ENCODE measurements at places on chromosomes 1 and 21.
A peak's percentile ranks its signal among the peaks of the same experiment; 100 is the strongest.

DNA sequence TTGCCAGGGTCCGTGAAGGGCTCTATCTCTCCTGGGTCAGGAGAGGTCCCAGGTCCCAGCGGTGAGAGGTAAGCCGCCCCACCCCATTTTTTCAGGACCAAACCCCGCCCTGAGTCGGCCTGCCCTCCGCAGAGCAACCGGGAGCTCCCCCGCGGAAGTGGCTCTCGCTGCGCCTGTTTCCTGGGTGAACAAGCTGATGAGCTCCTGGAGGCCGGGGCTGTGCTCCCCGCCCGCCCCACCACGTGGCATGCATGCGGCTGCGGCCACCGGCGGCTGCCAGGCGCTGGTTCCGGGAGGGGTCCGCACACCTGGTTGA is 32.0 kb downstream of the ZBTB17 start:
- DNase-seq, result no peak

DNA sequence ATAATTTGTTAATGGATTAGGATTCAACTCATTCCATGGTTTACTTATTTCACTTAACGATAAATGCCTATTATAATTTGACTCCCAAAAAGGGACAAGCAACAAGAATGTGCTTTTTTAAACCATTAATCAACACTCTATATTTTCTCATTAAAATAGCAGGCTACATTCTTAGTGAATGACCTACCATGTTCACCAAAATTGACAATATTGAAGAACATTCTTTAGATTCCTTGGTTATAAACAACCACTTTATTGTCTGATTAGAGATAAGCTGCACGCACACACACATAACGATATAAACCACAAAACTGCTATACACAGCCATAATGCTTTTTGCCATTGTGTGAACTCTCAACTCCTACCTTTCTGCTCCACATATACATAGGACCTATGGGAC is 75.4 kb upstream of the LRRC7 start:
- DNase-seq, result no peak

DNA sequence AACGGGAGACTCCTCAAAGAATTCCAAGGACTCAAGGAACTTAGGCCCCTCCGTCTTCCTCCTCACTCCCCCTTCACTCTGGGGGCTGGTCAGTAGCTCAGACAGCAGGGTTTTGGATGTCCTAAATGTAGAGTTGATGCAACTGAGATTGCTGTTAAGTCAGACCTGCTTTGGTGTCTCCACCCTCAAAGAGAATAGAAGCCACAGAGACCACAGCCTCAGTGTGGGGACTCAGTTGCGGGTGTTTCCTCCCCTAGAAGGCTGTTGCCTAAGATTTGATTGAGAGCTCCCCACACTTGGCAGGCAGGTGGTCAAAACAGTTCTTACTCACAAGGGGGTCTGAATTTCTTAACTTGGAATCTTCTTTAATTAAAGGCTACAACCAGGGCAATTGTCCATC is 7.6 kb downstream of the MAN1C1 start:
- DNase-seq, result no peak

DNA sequence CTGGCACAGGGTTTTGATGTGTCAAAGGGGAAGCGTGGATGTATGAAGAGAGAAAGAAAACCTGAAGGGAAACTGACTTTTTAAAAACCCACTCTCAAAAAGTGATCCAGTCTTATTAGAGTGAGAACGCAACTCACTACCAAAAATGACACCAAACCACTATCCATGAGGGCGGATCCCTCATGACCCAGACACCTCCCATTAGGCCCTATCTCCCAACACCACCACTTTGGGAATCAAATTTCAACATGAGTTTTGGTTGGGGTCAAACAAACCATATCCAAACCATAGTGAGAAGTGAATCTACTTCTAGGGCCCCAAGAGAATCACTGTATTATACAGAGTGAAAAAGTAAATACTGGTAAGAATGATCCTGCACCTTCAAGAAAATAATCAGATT is 53.5 kb downstream of the FNBP1L start:
- no peak for DNase-seq

- no peak for DNase-seq
These were observed 379.2 kb upstream of the SPAG17 start for GRCh38 chr1:118563981-118564951.

DNA sequence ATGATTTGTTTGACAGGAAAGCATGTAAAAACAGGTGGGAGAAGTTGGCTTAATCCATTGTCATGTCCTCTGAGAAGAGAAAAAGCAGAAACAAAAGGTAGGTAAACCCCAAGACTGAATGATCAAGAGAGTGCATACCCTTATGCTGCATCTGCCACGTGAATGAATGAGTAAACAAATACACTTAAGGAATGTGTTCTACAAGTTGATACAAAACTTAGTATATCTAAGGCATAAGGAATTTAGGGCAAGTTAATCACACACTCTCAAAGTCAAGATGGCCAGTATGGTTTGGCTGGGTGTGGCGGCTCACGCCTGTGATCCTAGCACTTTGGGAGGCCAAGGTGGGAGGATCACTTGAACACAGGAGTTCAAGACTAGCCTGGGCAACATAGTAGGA is 34.2 kb downstream of the HMCN1 start:
- no peak for DNase-seq

GRCh38 chr1:25562101-25562927 is 18.9 kb downstream of the LDLRAP1 start:
- no peak for DNase-seq

DNA sequence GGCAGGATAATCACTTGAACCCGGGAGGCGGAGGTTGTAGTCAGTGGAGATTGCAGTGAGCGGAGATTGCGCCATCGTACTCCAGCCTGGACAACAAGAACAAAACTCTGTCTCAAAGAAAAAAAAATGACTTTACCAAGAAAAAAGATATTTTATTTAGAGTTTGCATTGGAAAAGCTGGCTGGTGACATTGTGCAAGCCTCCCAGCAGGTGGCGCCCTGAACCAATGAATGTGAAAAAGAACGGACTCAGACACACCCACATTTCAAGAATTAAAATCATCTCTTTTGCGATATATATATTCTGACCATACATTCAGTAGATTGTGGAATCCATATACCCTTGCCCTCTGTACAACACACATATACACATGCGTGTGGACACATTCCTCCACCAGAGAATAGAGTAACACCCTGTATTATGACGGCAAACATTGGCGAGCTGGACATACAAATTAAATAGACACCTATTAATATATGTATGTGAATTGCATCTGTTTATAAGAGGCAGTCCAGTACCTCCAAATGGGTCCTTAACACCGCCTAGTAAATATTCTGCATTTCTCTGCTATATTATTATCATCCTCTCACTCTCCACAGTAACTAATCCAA is 39.0 kb upstream of the CADM3 start:
- DNase-seq, result peak; percentile 30

GRCh38 chr21:42988236-42988965 is 14.0 kb downstream of the PKNOX1 start:
- no peak for DNase-seq

- no peak for DNase-seq
These were observed 616.8 kb downstream of the RWDD3 start for GRCh38 chr1:95850763-95851162.

GRCh38 chr1:111234258-111234657 is 6.7 kb downstream of the CHI3L2 start:
- DNase-seq, result no peak

GRCh38 chr1:205936846-205937586 is 6.2 kb downstream of the SLC26A9 start:
- no peak for DNase-seq

DNA sequence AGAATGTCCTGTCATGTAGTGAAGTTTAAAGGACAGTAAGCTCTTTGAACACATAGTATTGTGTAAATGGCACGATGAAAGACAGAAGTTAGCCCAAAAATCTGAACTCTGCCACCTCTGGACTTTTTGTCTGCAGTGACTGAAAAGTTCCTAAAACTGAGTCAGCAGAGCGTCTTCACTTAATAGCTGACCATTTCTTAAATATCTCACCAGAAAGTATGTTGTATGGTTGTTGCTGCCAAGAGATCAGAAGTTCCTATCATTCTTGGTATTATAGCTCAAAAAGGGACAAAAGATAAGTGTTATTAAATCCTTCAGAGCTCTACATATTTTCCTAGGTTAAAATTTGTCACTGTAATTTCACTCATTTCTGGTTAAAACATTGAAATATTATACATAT is 1003.0 kb downstream of the TTLL7 start:
- DNase-seq, result no peak

DNA sequence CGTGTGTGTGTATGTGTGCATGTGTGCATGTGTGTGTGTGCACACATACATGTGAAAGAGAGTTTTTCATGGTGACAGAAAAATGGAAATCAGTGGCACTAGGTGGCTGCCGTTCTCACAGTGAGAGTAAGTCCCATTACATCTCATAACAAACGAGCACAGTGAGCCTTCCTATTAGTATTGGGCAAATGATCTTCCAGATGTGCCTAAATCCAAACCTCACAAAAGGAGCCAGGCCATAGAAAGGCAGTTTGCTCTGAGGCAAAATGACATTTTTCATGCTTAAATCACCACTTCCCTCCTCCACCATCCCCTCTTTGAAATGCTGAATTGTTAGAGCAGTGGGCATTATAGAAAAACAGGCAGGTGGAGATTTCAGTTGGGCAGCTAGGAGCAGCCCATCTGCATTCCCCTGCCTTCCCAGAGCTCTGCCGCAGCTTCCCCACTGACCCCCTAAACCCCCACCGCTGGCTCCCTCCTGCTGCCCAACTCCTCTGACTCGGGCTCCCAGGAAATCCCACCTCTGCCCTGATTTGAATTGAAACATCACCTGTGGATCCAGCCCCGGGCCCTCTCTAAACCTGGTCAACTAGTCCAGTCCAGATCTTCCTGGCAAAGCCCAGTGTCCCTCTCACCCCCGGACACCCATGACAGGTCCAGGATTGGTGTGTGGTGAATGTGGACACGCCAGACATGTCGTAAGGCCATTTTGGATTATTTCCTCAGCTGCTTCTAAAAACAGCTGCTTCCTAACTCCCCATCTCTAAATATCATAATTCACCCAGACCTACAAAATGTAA is 190.5 kb downstream of the SEC16B start:
- DNase-seq, result no peak

- DNase-seq, result no peak
These were observed 8.5 kb downstream of the CHD5 start for GRCh38 chr1:6171548-6172124.

DNA sequence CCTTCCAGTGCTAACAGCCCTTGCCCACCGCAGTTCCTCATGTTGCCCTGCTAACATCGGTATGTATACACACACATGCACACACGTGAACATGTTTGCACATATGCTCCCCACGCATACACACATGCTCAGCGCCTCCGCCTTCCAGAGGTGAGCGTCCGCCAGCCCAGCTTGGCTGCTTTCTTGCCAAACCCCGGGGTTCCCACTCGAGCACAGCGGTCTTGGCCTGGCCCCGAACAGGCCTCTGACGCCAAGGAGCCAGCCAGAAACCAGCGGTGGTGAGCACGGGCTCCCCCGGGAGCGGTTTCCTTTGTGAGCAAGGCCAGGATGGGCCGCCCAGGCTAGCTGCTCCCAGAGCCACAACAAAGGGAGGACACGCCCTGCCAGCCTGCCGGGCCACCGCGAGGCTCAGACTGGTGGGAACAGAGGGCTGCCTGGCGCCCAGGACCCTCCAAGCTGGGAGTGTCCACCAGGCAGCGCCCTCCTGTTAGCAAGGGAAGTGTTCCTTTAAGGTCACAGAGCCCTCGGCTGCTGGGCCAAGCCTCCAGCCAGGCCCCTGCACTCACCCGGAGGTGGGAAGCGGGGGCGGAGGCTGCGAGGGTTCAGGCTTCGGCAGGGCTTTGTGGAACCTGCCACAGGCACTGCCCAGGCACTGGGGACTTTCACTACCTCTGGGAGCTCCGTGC is 65.4 kb downstream of the ALPL start:
- no peak for DNase-seq

DNA sequence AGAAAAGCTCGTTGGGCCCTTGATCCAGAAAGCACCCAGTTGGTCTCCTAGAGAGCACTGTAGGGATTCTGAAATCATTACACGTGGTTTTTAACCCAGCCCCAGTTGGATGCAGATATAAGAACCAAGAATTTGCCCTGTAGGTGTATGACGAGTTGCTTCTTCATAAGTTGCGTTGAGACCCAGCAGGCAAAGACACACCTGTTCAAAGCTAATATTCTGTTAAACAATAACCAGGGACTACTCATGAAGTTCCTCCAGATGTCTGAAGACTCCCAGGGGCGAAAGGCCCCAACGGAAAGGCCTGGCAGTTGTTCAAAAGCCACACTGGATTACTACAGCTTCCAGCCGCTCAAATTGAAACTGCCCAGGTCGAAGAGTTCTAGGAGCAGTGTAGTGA is 88.6 kb upstream of the HNRNPU start:
- DNase-seq, result no peak

DNA sequence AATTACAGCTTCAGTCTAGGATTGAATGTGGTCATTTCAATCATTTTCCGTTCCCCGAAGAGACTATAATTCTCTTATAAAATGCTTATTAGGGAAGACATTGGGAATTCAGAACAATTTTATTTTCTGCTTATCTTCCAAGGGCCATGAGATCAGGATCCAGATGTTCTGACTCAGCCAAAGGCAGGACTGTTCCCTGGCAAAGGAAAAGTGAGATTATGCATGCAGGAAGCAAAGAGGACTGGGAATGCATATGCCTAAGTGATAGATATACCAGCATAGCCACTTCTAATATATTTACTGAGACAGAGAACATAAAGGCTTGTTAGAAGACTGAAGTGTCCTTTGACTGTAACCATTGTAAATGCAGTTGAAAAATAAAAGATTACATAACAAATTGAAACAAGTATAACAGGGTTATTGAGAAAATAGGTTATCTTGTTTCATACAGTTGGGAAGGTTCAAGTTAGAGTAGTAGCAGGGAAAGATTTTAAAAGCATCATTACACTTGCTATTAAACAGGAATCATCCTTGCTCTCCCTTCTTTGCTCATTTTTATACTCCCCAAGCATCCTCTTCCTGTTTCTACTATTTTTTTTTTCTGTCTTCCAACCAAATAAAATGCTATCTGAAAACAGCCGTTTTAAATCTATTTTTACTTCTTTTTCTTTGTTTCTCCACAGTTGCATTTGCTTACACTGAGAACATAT is 439.6 kb upstream of the ADAMTS5 start:
- DNase-seq, result no peak
